ENCODE measurements at places on chromosomes 12 and 14.
A peak's percentile ranks its signal among the peaks of the same experiment; 100 is the strongest.

DNA sequence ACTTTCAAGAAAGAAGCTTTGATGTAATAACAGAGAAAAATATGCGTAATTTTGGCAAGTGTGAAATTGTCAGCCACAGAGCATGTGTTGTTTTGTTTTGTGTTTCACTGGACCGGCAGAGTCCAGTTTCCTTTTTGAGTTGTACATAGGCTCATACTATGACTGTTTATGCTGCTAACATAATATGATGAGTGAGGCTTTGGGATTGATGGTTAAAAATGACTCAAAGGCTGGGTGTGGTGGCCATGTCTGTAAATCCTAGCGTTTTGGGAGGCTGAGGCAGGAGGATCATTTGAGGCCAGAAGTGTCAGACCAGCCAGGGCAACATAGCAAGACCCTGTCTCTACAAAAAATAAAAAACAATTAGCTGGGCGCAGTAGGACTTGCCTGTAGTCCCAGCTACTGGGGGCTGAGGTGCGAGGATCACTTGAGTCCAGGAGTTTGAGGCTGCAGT is 487.9 kb downstream of the PCNX1 start:
- DNase-seq, result no peak

- DNase-seq, result peak; percentile 92
Measured at GRCh38 chr12:45232756-45233372, 17.0 kb downstream of the ANO6 start.

- DNase-seq, result no peak
Measured at GRCh38 chr12:120813588-120814153, 88.0 kb downstream of the ACADS start.

GRCh38 chr12:94434171-94434570 is 25.5 kb downstream of the CEP83 start:
- no peak for DNase-seq

DNA sequence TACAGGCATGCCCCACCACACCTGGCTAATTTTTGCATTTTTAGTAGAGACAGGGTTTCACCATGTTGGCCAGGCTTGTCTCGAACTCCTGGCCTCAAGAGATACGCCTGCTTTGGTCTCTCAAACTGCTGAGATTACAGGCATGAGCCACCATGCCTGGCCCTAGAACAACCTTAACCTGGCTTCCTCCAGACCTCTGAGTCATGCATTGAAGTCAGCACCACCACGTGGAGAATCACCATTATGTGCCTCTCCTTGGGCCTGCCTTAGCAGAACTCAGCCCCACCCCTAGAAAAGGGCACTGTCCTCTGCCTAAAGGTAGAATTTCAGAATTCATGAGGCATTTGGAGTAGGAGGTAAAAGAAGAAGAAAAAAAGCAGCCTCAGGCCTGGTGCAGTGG is 49.0 kb downstream of the LIMA1 start:
- DNase-seq, result no peak
